ENCODE measurements at places on chromosomes 2 and 18. TPM values are rescaled to one million over a fixed set of nuclear protein-coding genes. Genes with fewer than 3 reads are reported as not detected.

GALNT1 gene
- total RNA-seq, result 53.3 TPM

STK39 gene
- 12.6 TPM for total RNA-seq

ADAM23 gene
- total RNA-seq, result 11.1 TPM

DNA sequence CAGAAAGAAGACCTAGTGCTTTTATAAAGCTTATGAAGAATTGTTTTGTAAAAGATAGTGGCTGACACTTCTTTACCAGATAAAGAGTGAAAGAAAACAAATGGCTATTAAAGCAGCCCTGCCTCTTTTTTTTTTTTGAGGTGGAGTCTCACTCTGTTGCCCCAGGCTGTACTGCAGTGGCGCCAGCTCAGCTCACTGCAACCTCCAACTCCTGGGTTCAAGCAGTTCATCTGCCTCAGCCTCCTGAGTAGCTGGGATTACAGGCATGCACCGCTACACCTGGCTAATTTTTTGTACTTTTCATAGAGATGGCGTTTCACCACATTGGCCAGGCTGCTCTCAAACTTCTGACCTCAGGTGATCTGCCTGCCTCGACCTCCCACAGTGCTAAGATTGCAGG, 12.9 kb downstream of the ARPC2 start:
- no peak for DNase-seq

- peak; percentile 80 for DNase-seq
Measured at GRCh38 chr2:25664183-25664964, 9.0 kb downstream of the DTNB start.
